ENCODE measurements at places on chromosomes 2 and 18.
A peak's percentile ranks its signal among the peaks of the same experiment; 100 is the strongest.

DNA sequence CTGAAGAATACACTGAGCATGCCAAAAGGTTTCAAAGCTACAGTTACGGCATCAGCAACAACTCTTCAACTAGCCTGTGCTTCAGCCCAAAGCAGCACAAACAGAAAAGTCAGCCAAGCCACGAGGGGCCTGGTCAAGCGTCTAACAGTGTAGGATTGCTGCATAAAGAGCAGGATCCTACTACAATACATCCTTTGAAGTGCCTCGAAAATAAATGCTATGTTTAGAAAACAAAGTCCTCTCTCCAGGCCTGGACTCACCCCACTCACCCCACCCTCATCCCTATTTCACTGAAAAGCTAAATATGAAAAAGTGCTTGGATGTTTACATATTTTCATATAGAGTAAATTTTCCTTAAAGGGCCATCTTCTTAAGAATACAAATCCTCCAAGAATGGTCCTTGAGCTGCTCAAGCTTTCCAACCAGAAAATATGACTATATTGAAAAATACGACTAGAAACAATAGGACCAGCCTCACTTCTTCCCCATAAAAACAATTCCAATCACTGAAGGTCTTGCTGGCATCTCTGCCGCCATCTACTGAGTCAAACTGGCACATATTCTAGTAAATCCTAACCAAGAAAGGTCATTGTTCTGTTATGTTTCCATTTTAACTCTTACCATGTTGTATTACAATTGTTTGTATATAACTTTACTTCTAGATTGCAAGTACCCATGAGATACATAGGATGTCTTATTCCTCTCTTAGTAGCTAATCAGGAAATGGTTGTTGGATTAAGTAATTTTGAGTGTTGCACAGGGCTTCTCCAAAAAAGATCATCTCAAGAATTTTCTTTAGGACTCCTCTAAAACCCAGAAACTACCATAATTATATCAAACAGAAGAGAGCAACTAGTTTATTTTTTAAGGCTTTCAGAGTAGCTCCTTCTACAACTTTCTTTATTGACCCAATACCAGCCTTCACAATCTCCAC, 63.6 kb downstream of the CLHC1 start:
- peak; percentile 42 for DNase-seq

GRCh38 chr2:8116661-8117060, 565.2 kb upstream of the ID2 start:
- DNase-seq = no peak

- no peak for DNase-seq
These were observed 62.0 kb downstream of the ASXL2 start for GRCh38 chr2:25816249-25816648.

DNA sequence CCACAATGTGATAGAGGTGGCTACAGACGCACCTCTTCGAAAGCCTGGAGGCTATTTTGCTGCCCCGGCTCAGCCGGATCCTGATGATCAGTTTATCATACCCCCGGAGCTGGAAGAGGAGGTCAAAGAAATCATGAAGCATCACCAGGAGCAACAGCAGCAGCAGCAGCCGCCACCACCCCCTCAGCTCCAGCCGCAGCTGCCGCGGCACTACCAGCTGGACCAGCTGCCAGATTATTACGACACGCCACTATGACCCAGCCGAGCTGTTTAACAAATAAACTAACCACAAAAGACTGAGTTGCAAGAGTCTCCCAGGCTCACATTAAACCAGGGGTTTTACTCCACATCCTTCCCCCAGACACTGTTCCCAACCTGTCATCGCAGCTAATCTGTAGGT, 263.8 kb downstream of the PHLPP1 start:
- DNase-seq = no peak

DNA sequence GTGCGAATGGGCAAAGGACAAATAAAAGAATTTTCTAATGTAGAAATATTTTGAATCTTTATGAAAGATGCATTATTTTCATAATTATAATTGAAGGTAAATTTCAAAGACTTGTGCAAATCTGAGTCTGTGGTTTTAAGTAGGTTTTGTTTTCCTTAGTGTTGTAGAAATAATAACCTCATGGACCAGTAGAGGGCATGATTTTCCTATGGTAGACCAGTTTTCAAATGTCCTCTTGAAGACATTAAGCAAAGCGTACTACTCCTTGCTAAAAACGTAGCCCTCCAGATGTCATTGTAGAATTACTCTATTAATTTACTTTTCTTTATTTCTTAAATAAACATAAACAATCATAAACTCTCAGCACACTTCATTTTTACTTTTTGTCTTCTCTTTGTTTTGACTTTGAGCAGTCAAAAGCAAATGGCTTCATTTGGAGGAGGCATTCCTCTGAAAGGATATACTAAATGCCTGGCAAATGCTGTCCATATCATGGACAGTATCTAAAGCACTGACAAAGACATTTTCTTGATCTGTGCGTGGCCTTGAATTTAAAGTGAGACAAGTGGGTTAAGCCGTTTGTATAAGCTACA, 85.8 kb upstream of the FAM237A start:
- no peak for DNase-seq

DNA sequence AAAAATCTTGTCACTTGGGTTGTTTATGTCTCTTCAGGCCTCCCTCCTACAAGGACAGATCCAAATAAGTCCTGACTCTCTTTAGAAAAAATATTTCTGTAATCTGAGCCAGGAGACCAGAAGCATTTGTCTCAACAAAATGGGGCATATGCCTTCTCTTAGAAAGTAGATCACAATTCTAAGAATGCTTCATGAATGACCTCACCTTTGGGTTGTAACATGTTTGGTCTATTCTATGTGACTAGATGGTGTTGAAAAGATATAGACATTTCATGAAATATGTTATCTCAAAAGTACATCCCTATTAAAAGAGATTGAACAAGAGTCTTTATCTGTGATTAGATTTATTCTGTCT, 159.0 kb upstream of the SETBP1 start:
- DNase-seq = no peak

GRCh38 chr2:149002891-149003740, 35.4 kb upstream of the LYPD6B start:
- DNase-seq = no peak

DNA sequence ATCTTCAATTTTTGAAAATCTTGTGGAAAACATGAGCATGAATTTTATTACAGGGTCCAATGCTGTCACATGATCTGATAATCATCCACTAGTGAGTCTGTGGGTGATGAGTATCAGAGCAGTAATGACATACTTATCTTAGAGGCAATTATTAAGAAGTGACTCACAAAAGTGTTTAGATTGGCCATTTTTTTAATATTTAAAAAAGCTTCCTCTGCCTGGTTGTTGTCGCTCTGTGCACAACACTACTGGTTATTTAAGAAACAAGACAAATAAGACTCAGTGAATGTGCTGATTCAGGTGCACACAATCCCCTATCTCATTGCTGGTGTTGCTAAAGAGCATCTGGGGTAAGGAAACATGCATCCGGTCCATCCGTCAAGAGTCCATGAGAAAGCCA, 665.8 kb upstream of the ZEB2 start:
- DNase-seq = no peak
